ENCODE measurements at places on chromosomes 2 and 18.

DNA sequence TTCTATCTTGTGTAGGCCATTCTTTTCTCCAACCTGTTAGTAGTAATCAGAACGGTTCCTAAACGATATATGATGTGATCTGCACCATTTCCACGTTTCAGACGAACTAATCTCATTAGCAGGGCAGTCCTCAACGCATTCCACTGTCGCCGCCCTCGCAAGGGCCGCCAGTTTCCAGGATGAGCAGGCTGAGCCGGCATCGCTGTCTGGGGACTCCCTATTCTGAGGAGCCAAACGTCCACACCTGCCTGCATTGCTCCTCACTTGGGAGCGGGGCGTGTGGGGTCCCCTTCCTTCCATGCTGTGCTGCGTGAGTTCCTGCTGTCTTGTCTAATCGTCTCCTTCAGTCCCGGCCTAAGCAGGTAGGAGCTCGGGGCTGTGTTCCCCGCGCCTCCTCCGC, 76.6 kb downstream of the PSMG2 start:
- DNase-seq, result no peak

GRCh38 chr18:2982452-2983269, 30.3 kb downstream of the LPIN2 start:
- DNase-seq, result no peak

GRCh38 chr18:56575819-56576663, 62.4 kb downstream of the TXNL1 start:
- no peak for DNase-seq

- DNase-seq, result no peak
Observed at GRCh38 chr2:104358122-104358521, 495.8 kb upstream of the POU3F3 start.

DNA sequence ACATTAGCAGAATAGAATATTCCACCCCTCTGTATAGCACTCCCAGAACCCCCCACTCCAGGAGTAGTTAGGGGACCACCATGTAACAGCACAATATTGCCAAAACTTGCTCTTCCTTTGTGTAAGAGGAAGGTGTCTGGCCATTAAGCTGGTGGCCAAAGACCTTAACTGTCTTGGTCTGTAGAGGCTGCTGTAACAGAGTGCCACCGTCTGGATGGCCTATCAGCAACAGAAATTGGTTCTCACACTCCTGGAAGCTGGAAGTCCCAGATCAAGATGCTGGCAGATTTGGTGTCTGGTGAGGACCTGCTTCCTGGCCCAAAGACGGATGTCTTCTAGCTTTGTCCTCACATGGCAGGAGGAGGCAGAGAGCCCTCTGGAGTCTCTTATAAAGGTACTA, 61.6 kb upstream of the TGFA start:
- no peak for DNase-seq

GRCh38 chr2:203867561-203868200, at the start of gene CTLA4:
Gene CTLA4 (plus strand): TSS chr2:203867771. CDS start chr2:203867943, 172 bp downstream.
- no peak for DNase-seq

- DNase-seq, result no peak
Observed at GRCh38 chr18:80254971-80255500, 7.7 kb upstream of the PARD6G start.

- no peak for DNase-seq
Observed at GRCh38 chr2:201049455-201049854, 22.0 kb downstream of the HYCC2 start.

DNA sequence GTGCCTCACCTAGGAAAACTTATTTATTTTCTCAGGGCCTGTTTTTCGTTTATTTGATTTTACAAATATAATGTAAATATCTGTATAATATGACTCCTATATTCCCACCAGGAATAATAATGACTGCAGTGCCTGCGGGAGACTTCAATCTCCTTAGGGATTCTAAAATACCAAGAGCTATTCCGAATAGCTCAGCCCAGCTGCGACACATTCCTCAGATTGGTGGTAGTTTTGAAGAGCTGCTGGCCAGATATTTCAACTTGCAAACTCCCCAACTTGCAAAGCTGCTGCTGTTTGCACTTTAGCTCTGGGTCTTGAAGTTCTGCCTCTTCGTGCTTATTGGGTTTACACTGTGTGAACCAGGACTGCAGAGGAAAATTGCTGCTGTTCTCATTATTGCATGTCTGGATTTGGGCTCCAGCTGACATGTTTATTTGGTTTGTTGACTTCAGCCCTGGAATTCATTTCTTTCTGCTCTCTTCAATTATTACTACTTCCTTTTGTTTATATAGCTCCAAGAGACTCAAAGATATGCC, 480.2 kb upstream of the CHST9 start:
- no peak for DNase-seq

DNA sequence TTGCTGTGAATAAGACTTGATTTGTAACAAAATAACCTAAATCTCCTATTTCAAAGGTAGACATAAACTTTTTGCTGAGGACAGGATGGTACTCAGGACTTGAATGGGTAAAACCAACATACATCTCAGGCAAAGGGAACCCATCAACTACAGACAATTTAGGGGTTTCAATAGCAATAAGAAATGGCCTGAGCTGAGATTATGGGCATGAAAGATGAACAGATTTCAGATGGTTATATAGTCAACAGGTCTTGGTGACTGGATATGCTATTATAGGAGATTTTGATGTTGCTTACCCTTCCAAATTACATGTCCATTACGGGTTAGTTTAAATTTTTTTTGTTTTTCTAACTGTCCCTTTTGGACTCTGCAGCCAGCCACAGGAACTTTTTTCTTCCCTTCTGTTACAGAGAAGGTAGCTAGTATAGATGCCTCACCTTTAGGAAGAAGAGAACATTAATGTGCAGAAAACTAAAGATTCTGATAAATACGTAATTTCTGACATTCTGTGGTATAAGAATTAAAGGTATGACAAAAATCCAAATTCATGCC, 4.6 kb downstream of the RPS27A start:
- no peak for DNase-seq

DNA sequence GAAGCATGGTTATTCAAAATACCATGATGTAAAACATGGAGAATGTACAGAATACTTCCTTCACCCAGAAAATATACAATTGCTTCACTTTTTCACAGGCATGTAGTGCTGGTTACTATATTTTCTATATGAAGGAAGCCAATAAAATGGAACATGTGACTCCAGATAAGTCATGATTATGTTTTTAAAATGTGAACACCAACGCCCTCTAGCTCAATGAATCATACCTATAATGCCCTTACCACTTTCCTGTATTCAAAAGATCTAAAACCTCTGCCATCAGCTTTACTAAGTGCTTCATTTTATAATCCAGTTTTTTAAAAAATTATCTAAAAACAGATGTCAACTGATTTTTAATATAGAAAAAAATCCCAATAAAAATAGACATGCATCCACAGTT, 59.9 kb downstream of the SMAD2 start:
- DNase-seq, result no peak

GRCh38 chr2:213261715-213262114, 22.5 kb upstream of the SPAG16 start:
- no peak for DNase-seq

DNA sequence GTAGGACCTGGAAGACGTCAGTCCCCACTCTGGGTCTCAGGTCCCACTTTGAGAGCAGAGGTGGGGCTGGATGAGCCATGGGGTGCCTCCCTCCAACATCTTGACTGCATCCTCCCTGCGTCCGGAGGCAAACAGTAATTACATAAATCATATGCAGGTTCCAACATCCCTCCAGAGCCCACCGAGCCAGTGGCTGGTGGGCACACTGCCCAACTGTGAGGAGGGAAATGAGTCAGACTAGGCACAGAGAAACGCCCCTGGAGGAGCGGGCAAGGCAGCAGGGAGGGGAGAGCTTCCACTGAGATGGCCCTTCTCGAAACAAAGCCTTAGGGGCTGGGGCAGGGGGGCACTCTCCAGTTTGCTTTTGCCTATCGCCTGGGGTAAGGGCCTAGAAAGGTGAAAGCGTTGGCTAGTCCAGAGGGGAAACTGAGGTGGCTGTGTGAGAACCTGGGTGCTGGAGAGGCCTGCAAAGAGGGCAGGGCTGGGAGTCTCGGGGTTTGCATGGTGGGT, 168.2 kb upstream of the MYCN start:
- no peak for DNase-seq

GRCh38 chr2:156017341-156017885, 315.1 kb downstream of the NR4A2 start:
- no peak for DNase-seq

GRCh38 chr2:36678856-36679255, 17.7 kb upstream of the VIT start:
- no peak for DNase-seq

GRCh38 chr2:15504882-15505663, 56.1 kb downstream of the NBAS start:
- no peak for DNase-seq

- DNase-seq, result no peak
Observed at GRCh38 chr2:99421469-99421868, 68.3 kb downstream of the REV1 start.

GRCh38 chr2:61816480-61817355, 37.1 kb downstream of the FAM161A start:
- no peak for DNase-seq

- no peak for DNase-seq
Observed at GRCh38 chr2:104026725-104027124, 827.2 kb upstream of the POU3F3 start.

DNA sequence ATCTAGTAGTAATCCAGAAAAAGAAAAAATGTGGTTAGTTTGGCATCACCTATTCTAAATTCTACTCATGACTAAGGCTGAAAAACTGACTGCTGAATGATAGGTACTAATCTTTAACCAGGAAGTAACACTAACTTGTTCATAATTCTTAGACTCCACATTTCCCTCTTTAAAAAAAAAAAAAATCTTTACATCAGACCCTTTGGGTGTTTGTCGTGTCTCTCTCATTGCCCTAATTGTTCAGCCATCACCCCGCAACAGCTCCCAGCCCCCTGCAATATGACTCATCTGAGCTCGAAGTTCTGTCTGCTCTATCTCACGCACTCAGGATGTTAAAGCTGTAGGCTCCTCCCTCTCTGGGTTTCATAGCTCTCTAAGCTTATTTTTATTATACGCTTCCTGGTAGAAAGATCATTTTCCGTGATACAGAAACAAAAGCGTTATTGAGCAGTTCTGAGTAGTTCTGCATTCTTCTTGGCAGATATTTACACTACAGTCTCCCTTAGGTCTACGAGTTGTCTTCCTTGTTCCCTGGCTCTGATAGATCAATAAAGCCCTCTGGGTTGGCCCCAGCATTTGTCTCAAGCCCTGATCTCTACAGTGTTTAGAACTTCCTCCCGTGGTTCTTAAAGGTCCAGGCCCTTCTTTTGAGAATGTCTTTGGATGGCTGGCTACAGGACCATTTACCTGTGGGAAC, 95.6 kb downstream of the TNFRSF11A start:
- DNase-seq, result peak; percentile 34

- no peak for DNase-seq
Observed at GRCh38 chr2:45774688-45775244, 123.3 kb downstream of the PRKCE start.

- DNase-seq, result no peak
Observed at GRCh38 chr2:238080518-238080917, 19.6 kb upstream of the ESPNL start.

- no peak for DNase-seq
Observed at GRCh38 chr2:215542690-215543089, 106.8 kb upstream of the FN1 start.

GRCh38 chr2:109128616-109129355, at the start of gene SH3RF3:
Gene SH3RF3 (plus strand): TSS chr2:109129205.
- DNase-seq, result no peak

- DNase-seq, result no peak
Observed at GRCh38 chr18:48230467-48231113, 178.6 kb downstream of the ZBTB7C start.

- DNase-seq, result no peak
Observed at GRCh38 chr2:23592061-23592685, 207.2 kb downstream of the KLHL29 start.

- no peak for DNase-seq
Observed at GRCh38 chr2:238130111-238130695, 8.3 kb upstream of the KLHL30 start.

GRCh38 chr2:161946489-161947107, 127.4 kb downstream of the DPP4 start:
- no peak for DNase-seq

- DNase-seq, result no peak
Observed at GRCh38 chr2:4528246-4528645, 824.9 kb downstream of the DCDC2C start.

- no peak for DNase-seq
Observed at GRCh38 chr18:13241893-13242175, 23.3 kb downstream of the LDLRAD4 start.

- DNase-seq, result no peak
Observed at GRCh38 chr2:241774419-241775222, 2.0 kb upstream of the GAL3ST2 start.
